Endodermal cell (in vitro differentiated cells): ENCODE measurements at places on chromosomes 3 and 15. TPM values are rescaled to one million over a fixed set of nuclear protein-coding genes. Genes with fewer than 3 reads are reported as not detected.

The C3orf49 gene
- total RNA-seq = not detected in 3 replicates

The FRMD4B gene
- total RNA-seq = 2.2 and 2.6 TPM in 2 replicates

The LMAN1L gene
- total RNA-seq = not detected in 3 replicates

The DNAH12 gene
- 0.68 to 2.2 TPM (median 2.0 TPM) in 3 replicates for total RNA-seq

The KNG1 gene
- total RNA-seq = not detected in 3 replicates

The ILDR1 gene
- total RNA-seq = 2.0 to 3.6 TPM (median 2.7 TPM) in 3 replicates

The GCHFR gene
- total RNA-seq = 47.1 to 94.1 TPM (median 48.1 TPM) in 3 replicates

The NR2E3 gene
- 0.15 to 0.77 TPM (median 0.19 TPM) in 3 replicates for total RNA-seq

The PRICKLE2 gene
- 10.4 and 12.5 TPM in 2 replicates for total RNA-seq

The UACA gene
- total RNA-seq = 67.1 to 82.8 TPM (median 71.0 TPM) in 3 replicates

The CHL1 gene
- 2.8 to 4.0 TPM (median 3.2 TPM) in 3 replicates for total RNA-seq

The TM4SF1 gene
- not detected in 2 replicates for total RNA-seq

The WNT7A gene
- not detected in 2 replicates for total RNA-seq

The SERINC4 gene
- total RNA-seq = 0.16 and 0.18 TPM in 2 replicates

The SLC51B gene
- not detected in 2 replicates for total RNA-seq

The UQCC5 gene
- 28.1 and 34.3 TPM in 2 replicates for total RNA-seq

The NANOGP8 gene
- 47.2 and 56.8 TPM in 2 replicates for total RNA-seq

The PRR23E gene
- not detected in 3 replicates for total RNA-seq

The GOLGA6D gene
- total RNA-seq = 0.11 and 0.14 TPM in 2 replicates

The ADPRH gene
- total RNA-seq = 9.6 and 11.8 TPM in 2 replicates

The MRPL46 gene
- total RNA-seq = 22.0 and 24.5 TPM in 2 replicates

The RTP3 gene
- not detected in 3 replicates for total RNA-seq

The GOLGA6A gene
- total RNA-seq = 0.25 and 0.75 TPM in 2 replicates

The ALDH1A2 gene
- total RNA-seq = not detected in 2 replicates

The GOLGA8K gene
- 0.91 to 1.5 TPM (median 1.3 TPM) in 3 replicates for total RNA-seq

The FEZF2 gene
- not detected in 3 replicates for total RNA-seq

The GRK7 gene
- total RNA-seq = not detected in 3 replicates

The GRAMD1C gene
- total RNA-seq = 2.6 to 5.1 TPM (median 3.4 TPM) in 3 replicates

The SLC22A13 gene
- 0.13 and 0.16 TPM in 2 replicates for total RNA-seq

The CPLX3 gene
- not detected in 2 replicates for total RNA-seq

The GNAT1 gene
- total RNA-seq = 0.42 to 2.1 TPM in 2 of 3 replicates, not detected in the other

The FGF12 gene
- 25.2 to 31.7 TPM (median 28.6 TPM) in 3 replicates for total RNA-seq

The ANKDD1A gene
- 20.7 to 50.0 TPM (median 22.5 TPM) in 3 replicates for total RNA-seq

The CCR9 gene
- total RNA-seq = not detected in 2 replicates
